Activated naive CD8-positive, alpha-beta T cell treated with anti-CD3 and anti-CD28 coated beads, Interleukin-2, amount 50 U/mL, for 16 hours (primary cell): ENCODE measurements at places on chromosomes 6 and 20.

- DNase-seq = no peak
Observed at GRCh38 chr6:6931071-6932025, 176.4 kb upstream of the RREB1 start.

GRCh38 chr20:59696476-59696875 is 92.1 kb downstream of the PHACTR3 start:
- no peak for DNase-seq

DNA sequence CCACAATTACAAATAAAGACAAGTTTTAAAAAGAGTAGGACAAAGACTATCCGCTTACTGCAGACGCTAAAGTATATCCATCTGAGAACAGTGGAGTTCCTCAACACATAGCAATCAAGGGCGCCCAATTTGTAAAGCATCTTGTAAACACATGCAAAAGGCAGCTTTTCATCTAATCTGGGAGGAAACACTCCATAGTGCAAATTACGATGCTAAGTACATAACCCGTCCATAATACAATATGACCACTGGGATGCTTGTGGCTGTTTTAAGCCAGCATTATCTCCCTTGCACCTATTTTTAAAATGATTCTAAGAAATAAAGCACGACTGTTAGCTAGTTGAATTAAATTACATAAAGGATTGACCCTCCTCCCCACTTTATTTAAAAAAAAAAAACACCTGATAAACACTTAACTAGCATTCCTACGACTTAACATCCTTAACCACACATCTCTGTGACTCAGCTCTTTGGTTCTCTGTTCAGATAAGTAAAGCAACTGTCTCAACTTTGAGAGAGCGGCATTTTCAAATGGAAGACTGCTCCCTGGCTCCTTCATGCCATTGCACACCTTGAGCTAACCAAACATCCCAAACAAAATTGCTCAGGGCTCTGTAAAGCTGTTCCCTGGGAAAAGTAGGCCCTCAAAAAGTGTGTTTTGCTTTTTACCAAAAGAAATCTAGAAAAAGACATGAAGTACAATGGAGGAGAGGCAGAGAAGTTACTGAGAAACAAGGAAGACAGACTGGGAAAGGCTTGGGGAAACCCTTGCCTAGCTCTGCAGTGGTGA is 14.2 kb downstream of the SLC22A23 start:
- DNase-seq = no peak

DNA sequence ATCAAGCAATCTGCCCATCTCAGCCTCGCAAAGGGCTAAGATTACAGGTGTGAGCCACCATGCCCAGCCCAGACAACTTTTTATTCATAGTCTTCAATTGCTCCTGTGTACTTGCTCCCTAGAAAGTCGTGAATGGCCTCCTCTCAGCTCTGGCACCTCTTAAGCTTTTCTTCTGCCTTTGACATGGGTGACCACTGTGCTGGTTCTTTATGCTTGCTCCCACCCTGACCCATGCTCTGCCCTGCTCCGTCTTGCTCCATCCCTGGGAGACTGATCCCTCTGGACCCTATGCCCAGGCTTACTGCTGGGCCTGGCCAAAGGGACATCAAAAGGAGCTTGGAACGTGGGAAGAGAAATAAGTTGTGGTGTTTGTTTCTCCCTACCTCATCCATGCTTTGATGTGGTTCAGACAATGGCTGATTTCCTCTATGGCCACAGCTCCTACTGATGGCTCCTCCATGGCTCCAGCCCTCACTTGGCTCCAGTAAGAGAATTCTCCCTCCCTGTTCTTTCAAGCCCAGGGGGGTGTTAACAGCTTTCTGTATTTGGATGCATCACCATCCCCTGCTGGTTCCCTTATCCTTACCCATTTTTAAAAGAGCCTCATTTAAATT is 7.7 kb upstream of the TREM2 start:
- no peak for DNase-seq

DNA sequence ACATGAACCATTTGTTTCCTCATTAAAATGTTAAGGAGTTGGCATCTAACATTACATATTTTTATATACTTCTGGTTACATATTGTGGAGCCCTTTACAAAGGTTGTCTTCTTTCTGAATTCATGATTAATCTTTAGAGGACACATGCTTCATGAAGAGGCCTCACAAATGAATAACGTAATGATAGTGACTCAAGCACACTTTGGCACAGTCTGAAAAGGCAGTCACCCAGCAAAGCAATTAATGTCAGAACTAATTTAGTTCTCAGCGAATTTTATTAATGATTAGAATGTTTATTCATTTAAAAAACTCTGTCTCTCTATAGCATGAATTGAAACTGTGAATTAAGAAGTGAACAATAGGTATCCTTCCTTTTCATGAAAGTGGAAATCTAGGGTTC is 854.2 kb downstream of the PHF3 start:
- no peak for DNase-seq

DNA sequence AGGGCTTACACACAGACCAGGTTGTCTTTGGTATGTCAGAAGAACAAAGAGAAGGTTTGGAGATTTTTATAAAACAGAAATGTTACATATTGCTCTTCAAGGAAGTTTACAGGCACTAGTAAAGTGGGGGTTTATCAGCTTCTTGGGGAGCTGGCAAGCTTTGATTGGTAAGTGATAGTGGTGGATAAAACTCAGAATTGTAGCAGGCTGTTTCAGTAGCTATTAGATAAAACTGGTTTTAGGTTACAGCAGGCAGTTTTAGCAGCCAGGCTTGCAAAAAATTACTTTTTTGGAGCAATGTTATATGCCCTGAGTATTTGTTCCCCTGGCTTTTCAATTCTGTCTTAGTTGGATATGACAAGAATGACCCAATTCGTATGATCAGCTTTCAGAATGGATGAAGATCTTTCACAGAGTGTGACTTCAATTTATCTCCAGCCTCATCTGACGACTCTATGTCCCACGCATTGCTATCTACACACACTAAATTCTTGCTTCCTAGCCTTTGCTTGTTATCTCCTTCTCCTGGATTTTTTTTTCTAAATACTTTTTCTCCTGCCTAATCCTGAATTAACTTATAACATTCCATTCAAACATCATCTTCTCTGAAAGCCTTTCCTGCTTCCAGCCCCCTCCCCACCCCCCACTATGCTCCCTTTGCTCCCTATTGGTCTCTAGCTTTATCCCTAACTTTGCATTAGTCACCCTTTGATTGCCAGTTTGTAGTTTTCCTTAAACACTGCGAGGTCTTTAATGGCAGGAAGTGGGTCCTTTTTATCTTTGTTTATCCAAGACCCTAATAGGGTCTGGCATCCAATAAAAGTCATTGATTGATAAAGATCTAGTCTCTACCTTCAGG is 1.0 kb upstream of the TOMM34 start:
- no peak for DNase-seq

GRCh38 chr6:166258854-166259276 is 49.3 kb downstream of the PRR18 start:
- peak; percentile 12 for DNase-seq

GRCh38 chr20:57707849-57708693 is 1.7 kb downstream of the PMEPA1 start:
- DNase-seq = no peak

DNA sequence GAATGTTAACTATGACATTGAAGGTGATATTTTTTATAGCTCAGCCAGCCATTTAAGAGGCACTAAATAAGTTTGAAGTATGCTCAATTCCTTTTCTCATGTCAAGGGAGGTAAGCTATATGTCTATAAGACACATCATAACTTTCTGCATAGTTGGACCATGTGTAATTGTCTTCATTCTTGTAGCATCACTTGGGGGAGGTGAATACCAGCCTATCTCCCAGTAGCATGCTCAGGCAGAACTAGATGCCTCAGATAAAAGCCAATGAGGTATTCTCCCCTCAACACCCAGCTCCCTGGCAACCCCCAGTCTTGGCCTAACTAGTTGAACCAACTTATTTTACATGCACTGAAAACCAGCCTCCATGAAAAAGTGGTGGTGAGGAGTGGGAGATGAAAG is 158.3 kb upstream of the JAG1 start:
- DNase-seq = no peak

DNA sequence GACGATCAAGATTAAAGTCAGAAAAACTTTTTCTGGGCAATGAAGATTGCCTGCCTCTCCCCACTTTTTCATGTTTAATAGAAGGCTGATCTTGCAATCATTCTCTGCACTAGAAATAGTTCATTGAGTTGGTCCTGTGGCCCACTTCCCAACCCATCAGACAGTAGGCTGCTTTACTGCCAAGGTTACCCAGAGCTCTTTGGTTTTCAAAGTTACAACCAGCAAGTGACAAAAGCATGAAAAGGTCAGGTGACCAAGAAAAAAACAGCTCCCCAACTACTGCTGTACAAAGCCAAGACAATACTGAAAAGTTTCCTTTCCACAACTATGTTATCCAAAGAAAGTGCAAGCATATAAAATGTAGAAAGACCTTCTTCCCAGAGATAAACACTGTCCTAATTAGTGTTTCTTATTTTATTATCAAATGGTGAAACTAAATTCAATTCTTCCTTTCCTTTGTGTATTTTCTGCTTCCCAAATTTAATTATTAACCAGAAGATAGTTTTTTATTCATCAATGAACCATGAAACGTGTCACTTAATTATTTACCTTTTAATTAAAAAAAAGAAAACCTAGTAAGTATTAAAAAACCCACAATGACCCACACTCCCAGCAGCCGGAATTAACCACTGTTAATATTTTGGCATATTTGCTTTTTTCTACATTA is 16.6 kb downstream of the DNAAF9 start:
- DNase-seq = no peak

- no peak for DNase-seq
Observed at GRCh38 chr6:34657307-34657978, 39.1 kb downstream of the ILRUN start.

GRCh38 chr6:159844737-159845645 is 44.9 kb downstream of the PNLDC1 start:
- no peak for DNase-seq

DNA sequence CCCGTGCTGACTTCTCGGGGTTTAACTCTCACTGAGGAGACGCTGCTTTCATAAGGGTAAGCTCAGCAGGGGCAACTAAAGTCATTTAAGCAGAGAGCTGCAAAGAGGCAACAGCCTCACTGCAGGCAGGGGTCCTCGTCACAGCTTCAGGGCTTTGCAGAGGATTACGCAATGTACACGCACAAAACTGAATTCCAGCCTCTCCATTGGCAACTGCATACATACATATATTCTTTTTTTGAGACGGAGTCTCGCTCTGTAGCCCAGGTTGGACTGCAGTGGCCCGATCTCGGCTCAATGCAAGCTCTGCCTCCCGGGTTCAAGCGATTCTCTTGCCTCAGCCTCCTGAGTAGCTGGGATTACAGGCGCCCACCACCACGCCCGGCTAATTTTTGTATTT is 2.4 kb downstream of the GMEB2 start:
- no peak for DNase-seq

- DNase-seq = no peak
Observed at GRCh38 chr6:146857980-146858347, 259.2 kb downstream of the ADGB start.

DNA sequence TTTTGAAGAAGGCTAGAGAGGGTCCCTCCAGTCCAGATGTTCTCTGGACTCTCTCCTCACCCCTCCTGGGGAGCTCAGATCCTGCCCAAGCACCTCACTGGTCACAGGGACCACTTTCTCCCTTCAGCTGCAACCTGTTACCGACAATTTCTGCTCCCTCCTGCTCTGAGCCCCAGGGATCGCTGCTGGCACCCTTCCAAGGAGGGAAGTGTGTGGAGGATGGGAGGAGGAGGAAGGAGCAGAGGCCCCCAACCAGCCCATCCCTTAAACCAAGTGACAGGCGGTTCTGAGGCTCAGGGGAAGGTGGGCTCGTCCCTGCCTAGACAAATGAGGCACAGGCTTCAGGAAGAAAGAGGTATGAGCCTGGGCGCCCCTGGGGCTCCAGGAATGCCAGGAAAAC is 13.9 kb downstream of the PMEPA1 start:
- DNase-seq = no peak

DNA sequence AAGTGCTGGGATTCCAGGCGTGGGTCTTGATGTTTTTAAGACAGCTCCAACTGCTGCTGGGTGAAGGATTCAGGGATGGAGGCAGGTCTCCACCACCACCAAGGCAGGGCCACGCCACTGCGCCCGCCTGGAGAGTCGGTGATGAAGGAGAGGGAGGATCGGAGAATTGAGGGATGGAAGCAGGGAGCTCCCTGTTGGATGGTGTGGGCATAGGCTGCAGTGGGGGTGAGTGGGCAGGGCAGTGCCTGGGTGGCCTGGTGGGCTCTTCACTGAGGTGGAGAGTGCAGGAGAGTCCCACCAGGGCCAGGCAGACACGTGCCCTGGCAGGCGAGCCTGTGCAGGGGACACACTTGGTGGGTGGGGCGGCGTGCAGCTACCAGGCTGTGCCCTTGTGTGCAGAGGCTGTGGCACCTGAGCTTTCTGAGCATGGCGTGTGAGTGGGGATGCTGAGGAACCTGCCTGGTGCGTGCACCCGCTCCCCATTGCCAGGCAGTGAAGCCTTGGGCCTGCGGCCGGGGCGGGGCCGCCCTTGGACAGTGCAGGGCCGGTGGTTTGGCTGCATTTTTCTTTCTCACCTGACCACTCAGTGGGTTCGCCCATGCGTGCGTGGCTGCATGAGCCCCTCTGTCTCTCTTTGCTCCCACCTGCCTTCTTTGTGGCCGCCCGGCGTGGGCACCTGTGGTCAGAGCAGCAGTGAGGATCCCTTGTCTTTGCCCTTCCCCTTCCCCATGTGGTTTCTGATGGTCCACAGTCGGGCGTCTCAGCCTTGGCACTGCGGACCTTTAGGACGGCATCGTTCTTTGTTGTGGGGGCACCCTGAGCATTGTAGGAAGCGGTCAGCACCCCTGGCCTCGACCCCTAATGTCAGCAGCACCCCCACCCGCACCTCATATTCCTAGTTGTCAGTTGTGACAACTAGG is 11.3 kb downstream of the RBM38 start:
- no peak for DNase-seq

- DNase-seq = no peak
Observed at GRCh38 chr20:51650685-51651134, 108.2 kb upstream of the NFATC2 start.

DNA sequence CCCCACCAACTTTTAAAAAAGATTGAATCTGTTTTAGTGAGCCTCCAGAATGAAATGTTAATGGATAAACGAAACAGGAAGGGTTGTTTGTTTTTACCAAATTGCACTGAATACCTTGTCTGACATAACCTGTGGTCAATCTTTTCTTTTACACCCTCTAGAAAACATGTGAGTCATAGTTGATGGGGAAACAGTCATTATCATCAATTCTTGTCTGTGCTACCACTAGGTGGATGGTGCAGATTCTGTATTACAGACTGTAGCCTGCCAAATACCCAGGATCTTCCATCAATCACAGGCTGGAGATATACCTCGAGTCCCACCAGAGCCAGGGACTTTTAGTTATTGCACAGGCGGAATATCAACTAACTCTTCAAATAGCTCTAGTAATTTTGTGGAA is 29.5 kb upstream of the PKIB start:
- no peak for DNase-seq

DNA sequence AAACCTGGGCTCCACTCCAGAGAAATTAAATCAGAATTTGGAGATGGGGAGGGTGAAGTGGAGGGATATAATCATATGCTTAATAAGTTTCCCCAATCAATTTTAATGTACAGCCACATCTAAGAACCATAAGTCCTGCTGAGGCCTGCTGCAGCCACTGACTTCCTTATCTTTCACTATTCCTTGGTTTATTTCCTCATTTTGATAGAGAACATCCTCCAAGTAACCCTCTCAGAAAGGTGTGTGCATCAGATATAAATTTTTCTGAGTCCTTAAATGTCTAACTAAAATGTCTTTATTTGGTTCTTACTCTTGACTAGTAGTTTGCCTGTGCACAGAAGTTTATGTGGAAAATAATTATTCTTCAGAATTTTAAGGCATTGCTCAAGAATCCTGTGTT is 23.7 kb upstream of the SIRT5 start:
- DNase-seq = no peak
